AG10803 (cell line): ENCODE measurements at places on chromosomes 2 and 18.

GRCh38 chr18:46053368-46054095 lies 18.5 kb downstream of the PSTPIP2 start:
- DNase-seq, result peak; percentile 80

DNA sequence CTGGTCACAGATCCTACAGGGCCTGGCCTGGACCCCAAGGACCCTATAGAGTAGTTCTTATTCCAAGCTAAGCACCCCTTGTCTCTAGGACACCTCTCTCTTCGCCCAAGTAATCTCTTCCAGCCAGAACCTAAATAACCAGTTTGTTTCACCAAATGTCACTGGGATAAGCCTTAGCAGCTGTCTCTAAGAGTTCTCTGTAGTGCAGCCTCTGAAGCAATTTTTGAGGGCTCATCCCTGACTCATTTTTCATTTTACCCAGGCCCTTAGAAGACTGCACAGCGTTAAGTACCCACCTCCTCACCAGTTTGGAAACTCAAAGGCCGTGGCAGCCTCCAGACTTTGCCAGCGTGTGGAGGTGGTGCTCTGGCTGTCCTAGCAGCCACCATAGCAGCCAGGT lies 290.1 kb upstream of the SIX2 start:
- DNase-seq, result no peak

DNA sequence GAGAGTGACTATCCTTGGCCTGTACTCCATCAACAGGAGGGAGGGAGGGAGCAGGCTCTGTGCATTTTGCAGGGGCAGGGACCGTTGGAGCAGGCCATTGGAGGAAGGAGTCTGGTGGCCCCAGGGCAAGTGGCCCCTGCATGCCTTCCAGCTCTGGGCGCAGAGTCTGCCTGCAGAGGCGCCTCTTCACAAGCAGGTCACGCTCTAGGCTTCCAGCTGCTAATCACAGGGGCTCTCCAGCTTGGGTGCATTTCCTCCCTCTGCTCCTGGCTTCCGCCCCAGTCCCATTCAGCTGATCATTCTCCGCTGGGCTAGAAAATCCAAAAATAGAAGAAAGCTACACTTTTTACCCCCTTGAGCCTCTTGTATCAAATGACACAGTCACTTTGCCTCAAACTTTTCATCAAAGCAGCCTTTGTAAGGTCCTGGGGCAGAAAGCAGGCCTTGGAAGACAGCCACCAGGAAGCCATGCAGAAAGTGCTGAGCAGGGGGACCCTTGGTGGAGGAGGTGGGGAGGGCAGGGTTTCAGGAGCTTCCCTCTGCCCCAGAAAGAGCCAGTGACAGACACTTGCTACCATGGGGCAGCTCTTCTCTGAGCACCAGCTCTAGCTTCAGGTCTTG lies 11.3 kb downstream of the TMEM247 start:
- peak; percentile 40 for DNase-seq

DNA sequence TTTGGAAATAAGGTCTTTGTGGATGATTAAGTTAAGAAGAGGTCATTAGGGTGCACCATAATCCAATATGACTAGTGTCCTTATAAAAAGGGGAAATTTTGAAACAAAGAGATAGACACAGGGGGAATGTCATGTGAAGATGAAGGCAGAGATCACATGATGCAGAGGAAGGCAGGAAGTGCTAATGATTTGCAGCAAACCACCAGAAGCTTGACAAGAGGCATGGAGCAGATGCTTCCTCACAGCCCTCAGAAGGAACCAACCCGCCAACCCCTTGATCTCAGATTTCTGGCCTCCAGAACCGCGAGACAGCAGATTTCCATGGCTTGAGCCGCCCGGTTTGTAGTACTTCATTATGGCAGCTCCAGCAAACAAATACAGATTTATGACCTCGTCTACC lies 17.4 kb upstream of the SMARCAL1 start:
- DNase-seq, result no peak

GRCh38 chr18:519019-519879 lies 18.7 kb upstream of the COLEC12 start:
- peak; percentile 68 for DNase-seq
